ENCODE measurements at places on chromosomes 16 and 17.

DNA sequence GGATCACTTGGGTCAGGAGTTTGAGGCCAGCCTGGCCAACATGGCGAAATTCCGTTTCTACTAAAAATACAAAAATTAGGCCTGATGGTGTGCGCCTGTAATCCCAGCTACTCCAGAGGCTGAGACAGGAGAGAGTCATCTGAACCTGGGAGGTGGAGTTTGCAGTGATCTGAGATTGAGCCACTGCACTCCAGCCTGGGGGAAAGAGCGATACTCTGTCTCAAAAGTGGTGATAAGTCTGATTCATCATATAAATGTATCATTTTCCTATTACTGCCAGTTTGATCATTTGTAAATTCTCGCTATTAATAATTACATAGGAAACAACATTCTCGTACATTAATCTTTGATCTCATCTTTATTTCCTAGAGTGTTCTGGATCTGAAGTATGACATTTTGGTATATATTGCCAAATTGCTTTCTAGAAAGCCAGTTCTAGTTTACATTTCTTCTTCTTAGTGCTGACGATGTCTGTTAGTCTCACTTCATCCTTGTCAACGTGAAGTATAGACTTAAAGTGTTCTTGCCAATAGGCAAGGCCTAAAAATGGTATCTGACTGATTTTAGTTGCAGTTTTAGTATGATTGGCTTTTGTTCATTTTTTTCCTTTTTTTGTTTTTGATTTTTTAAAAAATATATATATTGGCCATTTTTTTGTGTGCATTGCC, 9.7 kb downstream of the RABEP1 start:
- DNase-seq: no peak

DNA sequence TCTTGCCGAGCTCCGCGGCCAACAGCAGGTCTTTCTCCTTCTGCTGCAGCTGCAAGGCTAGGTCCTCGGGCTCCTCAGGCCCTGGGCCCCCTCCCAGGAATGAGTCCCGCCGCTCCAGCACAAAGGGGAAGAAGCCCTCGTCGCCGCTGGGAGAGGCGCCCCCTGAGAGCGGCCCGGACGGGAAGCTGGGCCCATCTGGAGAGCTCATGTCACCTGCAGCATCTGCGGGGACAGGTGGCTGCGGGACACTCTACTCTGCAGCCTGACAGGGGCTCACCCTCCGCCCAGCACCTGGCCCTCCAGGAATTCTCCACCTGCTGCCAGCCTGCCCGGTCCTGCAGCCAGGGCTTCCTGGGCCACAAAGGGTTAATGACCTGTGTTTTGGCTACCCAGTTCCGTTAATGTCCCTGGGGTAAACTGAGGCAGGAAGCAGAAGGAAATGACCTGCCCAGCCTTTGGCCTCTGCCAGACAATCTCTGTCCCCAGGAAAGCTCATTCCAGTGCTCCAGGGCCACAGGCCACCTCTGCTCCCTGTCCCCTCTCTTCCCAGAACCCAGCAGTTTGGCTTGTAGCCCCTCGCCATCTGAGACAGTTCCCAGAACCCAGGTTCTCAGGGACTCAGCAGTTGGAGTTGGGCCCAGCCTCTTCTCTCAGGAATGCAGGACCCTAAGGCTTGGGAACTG, 1.3 kb downstream of the BICDL2 start:
- DNase-seq: no peak

GRCh38 chr17:82253179-82253544, 20.3 kb downstream of the CSNK1D start:
- DNase-seq: no peak

GRCh38 chr16:24731722-24732419, 2.4 kb downstream of the TNRC6A start:
- no peak for DNase-seq

DNA sequence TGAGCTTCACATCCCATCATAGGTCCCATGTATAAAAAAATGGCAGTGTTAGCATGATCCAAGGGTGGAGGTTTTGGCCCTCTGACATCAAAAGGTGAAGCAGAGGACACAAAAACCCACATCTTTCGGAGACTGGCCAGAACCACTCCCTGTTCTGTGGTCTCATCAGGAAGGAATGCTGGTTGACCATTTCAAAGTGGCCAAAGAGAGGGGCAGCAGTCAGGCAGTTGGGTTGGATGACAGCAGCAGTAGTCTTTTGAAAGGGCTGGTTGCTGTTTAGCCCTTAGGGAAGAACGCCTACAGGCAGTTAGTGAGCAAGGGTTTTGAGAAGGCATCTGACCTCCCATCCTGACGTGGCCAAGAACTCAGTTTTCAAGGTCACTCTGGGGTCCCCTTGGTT, 40.5 kb downstream of the LCMT1 start:
- no peak for DNase-seq

DNA sequence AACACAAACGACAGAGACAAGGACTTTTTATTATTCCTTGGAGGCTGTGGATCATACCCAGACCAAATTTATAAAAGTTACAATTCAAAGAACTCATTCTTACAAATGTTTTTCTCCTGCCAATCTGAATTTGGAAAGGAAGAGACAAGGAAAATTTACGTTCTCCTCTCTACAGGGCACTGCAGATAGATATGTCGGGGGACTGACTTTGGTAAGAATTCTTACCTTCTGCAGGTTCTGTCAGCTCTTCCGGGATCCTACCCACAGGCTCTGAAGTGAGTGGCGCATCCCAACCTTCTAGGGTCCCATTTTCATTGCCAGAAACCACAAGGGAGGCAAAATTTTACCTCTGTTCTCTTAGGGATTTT, 2.2 kb upstream of the SLFN12L start:
- DNase-seq: no peak

Data from activated CD4-positive, alpha-beta T cell treated with anti-CD3 and anti-CD28 coated beads for 24 hours (primary cell).